KG1 (cell line): ENCODE measurements at places on chromosomes 16 and 17.

GRCh38 chr17:10060526-10060925 is 137.9 kb downstream of the GAS7 start:
- DNase-seq, result no peak

DNA sequence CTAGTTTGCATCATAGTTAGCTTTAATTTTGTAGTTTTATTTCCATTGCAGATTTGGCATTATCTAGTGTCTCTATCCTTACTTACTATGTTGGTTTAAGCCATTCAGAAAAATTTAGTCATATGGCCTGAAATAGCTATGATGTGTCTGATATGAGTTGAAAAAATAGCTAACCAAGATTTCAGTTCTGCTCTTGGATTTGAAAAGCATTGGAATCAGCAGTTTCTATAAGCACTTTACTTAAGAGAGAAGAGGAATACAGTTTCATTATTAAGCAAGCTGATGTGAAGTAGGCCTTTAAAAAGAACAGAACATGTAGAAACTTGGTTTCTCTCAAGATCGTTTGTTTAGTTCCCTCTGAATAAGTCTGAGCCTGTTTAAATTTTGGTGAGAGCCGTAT is 25.9 kb downstream of the LPCAT2 start:
- no peak for DNase-seq

GRCh38 chr17:12734926-12735325 is 54.4 kb upstream of the ARHGAP44 start:
- DNase-seq, result no peak

DNA sequence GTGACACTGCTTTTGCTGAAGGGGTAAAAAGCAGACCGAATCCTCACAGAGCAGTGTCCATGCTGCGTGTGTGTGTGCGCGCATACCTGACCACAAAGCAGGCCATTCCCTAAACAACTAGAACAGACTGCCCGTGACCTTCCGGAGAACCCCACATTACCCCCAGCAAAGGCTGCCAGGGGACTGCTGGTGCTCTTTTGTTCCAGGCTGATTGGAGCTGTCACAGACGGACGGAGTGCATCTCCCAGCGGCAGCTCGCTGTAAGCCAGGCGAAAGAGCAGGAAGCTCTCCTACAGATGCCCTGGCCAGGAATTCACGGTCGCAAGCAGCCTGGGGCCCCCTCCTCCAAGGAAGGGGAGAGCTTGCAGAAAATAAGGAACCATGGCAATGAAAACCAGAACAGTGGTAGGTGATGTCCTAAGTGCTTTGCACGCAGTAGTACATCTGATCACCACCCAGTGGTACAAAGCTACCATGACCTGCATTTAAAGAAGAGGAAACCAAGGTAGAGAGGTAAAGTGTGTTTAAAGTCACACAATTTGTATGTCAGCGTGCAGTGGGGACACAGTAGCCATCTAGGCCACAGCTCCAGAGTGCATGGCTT is 153.4 kb upstream of the DYNLRB2 start:
- DNase-seq, result no peak

- no peak for DNase-seq
Observed at GRCh38 chr17:32191306-32191705, 49.0 kb downstream of the RHOT1 start.

- DNase-seq, result no peak
Observed at GRCh38 chr17:77435272-77436057, 294.7 kb downstream of the SEC14L1 start.

DNA sequence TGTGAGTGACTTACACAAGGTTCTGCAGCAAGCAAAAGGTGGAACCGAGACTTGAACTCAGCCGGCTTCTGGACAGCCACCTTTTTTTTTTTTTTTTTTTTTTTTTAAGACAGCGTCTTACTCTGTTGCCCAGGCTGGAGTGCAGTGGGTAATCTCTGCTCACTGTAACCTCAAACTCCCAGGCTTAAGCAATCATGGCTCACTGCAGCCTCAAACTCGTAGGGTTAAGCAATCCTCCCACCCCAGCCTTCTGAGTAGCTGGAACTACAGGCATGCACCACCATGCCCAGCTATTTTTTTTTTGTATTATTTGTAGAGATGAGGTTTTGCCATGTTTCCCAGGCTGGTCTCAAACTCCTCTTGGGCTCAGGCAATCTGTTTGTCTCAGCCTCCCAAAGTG is 55.2 kb upstream of the GOT2 start:
- DNase-seq, result no peak

- peak; percentile 99 for DNase-seq
Observed at GRCh38 chr16:30658731-30659506, 688 bp downstream of the FBRS start.

GRCh38 chr17:29078183-29079045 is 35.5 kb downstream of the PIPOX start:
- DNase-seq, result no peak

DNA sequence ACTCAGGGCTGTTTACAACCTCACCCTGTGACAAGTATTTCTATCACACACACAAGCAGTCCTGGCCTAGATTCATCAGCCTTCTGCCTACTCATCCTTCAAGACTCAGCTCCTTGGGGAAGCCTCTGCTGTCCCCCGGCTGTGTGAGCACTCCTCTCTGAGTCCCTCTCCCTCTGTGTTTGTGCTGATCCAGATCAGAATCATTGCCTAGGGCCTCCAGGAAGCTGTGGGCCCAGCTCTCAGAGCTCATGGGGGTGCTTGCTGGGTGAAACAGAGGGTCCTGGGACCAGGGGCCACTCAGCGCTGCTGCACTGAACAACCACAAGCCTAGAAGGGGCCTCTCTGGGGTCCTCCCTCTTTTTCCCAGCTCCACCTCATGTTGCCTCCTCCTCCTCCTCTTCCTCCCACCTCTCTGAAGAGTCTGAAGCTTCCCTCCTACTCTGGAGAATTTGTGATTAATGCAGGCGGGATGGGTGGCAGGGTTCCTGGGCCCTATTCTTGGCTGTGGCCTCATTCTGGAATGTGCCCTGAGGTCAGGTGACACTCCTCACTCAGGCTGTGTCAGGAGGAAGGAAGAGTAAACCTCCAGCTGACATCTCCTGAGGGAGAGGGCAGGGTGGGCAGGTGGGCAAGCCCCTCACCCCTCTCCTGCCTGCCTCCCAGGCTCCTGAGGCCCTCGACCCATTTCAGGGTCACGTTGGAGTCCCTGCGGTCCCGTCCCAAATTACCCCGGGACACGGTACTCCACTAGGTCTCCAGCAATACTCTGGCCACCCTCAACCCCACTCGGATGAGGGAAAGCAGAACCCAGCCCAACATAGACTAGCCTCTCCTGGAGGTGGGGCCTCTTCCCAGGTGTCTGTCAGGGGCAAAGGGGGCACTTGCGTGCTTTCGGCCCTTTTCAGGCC is 10.1 kb downstream of the WFIKKN2 start:
- no peak for DNase-seq

DNA sequence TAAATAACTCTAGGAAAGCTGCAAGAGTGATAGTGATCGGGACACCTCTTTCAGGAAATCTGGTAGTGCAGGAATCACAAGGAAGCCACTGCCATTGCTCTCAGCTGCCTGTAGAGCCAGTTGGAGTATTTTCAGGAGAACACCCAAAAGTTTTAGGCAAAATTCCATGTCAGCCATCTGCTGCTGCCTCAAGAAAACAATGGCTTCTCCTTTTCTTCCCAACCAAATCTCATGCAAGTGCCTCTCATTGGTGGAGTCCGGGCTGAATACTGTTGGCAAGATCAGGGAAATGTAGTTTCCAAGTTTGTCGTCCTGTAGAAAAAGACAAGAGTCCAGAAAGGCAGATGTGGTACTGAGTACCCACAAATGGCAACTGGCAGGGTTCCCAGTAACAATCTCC is 54.9 kb upstream of the TANC2 start:
- no peak for DNase-seq

- no peak for DNase-seq
Observed at GRCh38 chr16:78177218-78177617, 77.8 kb downstream of the WWOX start.

DNA sequence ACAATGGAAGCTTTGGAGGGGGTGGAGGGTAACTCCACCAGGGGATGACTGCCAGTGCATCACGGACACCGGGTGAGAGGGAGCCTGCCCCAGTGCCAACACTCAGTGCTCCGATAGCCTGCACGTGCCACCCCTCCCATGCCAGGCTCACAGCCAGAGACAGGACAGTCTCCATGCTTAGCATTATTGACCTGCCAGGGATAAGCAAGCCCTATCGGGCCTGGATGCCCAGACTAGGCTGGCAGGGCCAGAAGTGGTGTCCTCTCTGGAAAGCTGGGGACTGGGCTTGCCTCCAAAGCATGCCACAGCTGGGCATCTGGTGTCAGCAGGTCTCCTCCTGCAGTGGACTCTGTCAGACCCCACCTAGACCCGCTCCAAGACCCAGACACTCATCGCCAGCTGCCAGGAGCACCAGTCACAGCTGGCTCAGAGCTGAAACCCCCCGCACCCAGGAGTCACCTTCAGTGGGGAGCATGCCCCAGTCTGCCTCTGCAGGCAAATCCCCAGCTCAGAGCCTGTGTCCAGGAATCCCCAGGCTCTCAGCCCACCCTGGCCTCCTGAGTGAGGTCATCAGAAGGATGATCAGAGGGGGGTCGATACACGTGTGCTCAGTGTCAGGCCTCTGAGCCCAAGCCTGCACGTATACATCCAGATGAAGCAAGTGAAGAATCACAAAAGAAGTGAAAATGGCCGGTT is 1.8 kb upstream of the RHBDF1 start:
- no peak for DNase-seq

- peak; percentile 49 for DNase-seq
Observed at GRCh38 chr17:64984851-64985521, 65.7 kb upstream of the LRRC37A3 start.

GRCh38 chr16:396605-397004 is 394 bp upstream of the NME4 start:
- no peak for DNase-seq

- no peak for DNase-seq
Observed at GRCh38 chr16:67238278-67238575, 9.1 kb downstream of the FHOD1 start.

DNA sequence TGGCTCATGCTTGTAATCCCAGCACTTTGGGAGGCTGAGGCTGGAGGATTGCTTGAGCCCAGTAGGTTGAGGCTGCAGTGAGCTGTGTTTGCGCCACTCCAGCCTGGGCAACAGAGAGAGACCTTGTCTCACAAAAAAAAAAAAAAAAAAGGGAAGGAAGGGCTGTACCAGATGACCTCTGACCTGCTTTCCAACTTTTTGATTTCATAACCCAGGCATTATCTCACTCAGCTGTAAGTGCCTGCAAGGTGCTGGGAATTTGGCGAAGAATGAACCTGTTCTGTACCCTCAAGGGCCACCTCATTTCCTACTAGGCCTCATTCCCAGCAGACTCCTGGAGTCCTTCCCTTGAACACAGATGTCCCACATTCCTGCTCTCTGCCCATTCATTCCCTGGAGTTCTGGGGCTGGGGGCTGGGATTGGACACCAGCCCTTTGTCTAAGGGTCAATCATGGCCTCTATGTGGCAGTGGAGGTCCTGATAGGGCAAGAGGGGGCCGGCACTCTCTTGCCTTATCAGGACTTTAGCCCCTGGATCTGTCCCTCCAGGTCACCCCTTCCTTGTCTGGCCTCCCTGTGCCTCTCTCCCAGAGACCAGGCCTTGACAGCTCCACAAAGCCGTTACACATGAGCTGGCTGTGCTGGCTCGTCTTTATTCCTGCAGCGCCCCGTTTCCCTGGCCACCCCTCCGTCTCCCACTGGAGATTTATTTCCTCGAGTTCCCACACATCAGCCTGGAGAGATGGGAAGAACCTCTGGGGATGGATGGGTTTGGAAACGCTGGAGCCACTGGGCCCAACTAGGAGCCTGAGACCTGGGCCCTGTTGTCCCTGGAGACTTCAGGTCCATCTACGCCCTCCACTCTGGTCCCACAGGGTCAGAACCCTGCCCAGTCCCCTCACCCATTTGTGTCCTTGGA is 821 bp upstream of the GFAP start:
- no peak for DNase-seq
